ENCODE measurements at places on chromosomes 6 and 20.

DNA sequence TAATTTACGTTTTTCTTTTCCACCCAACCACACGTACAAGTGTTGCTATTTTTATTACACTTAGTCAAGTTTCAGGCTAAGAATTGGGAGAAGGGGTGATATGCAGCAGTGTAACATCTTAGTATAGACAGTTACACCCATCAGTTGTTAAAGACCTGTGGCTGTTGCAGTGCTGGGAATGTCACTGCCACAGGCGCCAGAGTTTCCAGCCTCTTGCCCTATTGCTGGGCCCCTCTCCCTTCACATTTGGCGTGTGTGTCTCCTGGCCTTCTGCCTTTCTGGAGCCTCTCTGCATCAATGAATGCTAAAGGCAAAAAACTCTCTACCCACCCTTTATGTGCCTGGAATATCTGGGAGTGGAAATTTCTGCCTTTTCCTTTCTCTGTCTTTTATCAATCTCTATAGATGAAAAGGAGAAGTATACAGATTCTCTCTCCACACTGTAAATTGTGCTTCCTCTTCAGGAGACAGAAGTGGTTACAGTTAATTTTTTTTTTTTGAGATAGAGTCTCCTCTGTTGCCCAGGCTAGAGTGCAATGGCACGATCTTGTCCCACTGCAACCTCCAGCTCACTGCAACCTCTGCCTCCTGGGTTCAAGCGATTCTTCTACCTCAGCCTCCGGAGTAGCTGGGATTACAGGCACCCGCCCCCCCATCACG, 73.0 kb downstream of the TIAM2 start:
- no peak for DNase-seq

GRCh38 chr6:18359237-18359885, 27.8 kb upstream of the RNF144B start:
- DNase-seq, result no peak

- no peak for DNase-seq
These were observed 409.4 kb upstream of the SASH1 start for GRCh38 chr6:147933224-147933623.

DNA sequence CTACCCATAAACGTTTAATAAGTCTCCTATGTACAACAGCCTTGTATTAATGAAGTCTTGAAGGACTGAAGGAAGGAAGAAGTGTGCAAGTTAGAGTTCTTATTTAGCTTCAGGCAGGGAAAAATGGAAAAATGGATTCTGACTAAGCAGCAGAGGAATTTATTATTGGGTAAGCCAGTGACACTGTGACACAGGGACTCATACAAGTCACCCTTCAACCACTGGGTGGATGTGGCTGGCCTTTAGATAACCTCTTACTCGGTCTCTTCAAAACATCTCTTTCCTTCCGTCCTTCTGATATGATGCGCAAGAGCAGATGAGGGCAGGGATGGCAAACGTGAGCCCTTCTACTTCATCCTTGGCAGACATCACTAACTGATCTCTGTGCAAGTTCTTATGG, 145.6 kb downstream of the DHX35 start:
- DNase-seq, result peak; percentile 3

DNA sequence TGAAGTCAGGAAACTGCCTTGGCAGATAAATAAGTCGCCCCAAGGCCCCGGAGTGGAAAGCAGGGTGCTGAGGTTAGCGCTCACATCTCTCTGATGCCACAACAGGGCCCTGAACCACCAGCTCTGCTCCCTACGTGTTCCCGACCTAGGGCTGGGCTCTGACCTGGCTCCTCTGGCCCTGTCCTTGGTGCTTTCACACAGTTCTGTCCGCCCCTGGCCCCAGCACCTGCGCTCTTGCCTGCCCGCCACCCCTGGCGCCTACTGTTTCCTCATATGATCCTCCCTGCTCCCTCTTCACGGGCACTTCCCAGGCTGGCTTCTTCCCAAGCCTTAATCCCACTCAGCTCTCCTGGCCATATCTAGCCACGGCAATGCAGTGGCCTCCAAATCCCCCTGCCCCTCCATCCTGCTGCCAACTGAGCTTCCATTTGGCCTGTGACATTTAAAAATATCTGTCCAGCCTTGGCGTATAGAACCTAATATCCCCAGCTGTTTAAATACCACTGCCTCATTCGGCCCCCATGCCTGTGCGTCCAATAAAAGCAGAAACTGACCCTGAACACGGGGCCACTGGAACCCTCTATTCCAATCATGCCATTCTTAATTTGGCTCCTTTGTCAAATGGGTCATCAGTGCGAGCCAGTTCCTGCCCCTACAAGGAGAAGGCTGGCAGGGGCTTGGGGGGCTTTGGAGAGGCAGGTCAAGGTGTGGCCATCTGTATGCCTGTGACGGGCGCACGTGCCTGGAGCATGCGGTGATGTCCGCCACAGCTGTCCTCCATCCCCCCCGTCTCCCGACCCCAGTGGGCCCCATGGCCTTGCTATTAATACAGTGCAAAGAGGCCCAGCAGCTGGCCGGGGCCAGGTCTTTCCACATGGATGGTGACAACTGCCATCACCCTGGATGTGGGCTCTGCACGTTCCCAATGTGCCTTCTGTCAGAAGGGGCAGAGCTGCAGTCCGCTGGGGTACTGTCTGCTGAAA, 27.7 kb downstream of the GNAS-AS1 start:
- DNase-seq, result no peak

DNA sequence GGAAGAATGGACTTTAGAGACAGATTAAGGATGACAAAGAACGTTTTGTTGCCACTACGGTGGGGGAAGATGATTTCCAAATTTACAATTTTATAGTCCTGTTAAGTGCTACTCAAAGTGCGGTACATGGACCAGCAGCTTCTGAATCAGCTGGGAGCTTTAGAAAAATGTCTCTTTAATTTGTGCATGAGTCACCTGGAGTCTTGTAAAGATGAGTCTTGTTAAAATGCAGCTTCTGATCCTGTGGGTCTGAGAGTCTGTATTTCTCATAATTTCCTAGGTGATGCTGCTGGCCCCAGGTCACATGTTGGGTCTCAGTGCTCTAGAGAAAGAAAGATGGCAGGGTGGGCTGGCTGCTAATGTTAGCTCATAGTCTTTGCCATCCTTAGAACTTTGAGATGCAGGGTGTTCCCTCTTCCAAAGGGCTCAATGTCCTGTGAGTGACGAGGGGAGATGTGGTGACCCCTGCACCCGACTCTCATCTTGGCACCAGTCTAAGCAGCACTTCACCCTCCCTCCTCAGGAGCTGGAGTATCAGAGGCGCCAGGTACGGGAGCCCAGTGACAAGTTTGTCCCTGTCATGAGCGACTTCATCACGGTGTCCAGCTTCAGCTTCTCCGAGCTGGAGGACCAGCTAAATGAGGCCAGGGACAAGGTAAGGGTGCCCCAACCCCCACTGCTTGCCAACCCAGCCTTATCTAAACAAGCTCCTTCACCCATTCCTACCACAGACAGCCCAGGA, 34.5 kb downstream of the MOCS1 start:
- DNase-seq, result no peak

DNA sequence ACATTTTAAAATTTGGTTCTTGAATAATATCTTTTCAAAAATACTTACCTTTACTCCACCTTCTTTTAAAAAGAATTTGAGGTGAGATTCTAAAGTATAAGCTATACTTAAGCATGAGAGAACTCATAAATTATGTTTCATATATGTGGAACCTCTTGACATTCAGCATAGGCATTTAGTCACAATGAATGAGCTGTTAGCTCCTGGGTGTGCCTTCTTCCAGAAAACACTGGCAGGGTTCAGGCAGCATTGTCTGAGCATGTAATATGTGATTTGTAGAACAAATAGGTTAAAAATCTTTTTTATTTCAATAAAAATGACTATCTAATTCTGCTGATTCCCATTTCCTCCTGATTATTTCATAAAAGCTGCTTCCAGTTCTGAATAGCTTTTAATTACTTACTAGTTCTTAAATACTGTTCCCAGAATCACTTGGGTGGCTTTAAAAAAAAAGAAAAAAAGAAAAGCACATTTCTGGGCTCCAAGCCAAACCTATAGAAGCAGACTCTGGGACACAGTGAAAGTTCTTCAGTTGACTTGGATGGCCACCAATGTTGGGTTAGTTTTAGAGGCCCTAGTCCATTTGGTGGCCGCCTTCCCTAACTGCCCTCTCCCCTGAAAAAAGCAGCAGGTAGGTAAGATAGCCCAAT, 20.2 kb downstream of the RNF8 start:
- no peak for DNase-seq

GRCh38 chr6:170294813-170295509, 4.1 kb upstream of the DLL1 start:
- DNase-seq, result no peak

GRCh38 chr20:40181676-40182075, 507.4 kb downstream of the MAFB start:
- no peak for DNase-seq

GRCh38 chr20:24934101-24934661, 14.9 kb upstream of the CST7 start:
- DNase-seq, result no peak

GRCh38 chr6:3041606-3042005, 26.7 kb upstream of the RIPK1 start:
- no peak for DNase-seq

DNA sequence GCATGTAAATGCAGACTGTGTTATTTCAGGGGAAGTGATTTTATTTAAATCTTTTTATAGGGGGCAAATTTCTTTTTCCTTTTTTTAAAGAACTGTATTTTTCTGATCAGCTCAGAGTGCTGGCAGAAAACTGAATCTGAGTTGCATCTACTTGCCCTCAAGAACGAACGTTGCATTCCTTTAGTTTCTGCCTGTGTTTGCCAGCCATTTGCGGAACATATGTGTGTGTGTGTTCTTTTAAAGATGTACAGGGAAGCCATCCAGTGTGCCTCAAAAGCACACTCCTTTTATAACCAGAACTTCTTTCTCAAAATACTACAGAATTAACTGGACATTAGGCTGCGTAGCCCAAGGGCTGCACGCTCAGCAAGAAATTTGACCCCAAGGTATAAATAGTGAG, 25.8 kb upstream of the INSM1 start:
- no peak for DNase-seq

GRCh38 chr6:80698459-80698858, 592.0 kb downstream of the BCKDHB start:
- DNase-seq, result no peak

DNA sequence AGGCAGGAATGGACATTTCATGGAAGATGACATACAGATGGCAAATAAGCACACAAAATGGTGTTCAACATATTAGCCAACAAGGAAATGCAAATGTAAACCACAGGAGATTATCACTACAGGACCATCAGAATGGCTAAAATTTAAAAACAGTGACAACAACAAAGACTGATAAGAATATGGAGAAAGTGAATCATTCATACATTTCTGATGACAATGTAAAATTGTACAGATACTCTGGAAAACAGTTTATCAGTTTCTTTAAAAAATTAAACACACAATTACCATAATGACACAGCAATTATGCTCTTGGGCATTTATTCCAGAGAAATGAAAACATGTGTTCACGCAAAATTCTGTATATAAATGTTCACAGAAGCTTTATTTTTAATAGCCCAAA, 105.8 kb upstream of the RUNX2 start:
- no peak for DNase-seq

DNA sequence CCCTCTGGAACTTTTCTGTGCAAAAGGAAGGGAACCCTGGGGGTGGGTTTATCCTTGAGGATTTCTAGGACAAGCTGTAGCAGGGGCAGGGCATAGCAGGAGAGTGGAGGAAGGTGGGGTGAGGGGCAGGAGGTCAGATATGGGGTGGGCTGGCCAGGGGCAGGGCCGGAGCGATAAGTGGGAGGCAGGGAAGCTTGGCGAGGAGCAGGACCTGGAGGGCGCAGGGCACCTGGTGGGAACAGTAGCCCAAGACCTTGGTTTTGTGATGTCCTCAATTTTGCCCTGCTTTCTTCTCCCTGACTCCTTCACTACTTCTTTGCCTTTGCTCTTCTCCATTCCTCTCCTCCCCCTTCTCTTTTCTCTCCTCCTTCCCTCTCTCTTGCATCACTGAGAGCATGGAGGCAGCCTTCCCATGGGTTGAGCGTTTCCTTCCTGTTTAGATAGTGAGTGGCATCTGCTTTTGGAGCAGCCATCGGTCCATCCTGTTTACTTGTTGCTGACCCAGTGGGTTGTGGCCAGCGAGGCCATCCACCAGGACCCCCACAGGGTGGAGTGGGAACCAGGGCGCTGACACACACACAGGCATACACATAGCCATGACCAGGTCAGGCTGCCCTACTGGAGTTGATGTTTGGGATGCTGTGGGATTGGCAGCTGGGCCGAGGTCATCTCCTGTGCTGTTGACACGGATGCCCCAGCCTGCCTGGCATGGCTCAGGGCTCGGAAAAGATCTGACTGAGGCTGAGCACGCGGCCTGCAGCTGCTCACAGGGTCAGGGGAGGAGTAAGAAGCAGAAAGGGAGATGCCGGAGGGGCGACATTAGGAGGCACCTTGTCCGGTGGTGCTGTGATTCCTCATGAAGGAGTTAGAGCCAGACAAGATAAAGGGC, 121.0 kb upstream of the RNF24 start:
- DNase-seq, result no peak

GRCh38 chr6:68238097-68238601, 396.9 kb upstream of the ADGRB3 start:
- DNase-seq, result no peak
